Ureter (tissue), 1 donor: ENCODE measurements at places on chromosomes 12 and 14. TPM values are rescaled to one million over a fixed set of nuclear protein-coding genes. Genes with fewer than 3 reads are reported as not detected.

TTC5 gene
- 26.6 TPM for total RNA-seq

CRACR2A gene
- total RNA-seq: 27.3 TPM

DNA sequence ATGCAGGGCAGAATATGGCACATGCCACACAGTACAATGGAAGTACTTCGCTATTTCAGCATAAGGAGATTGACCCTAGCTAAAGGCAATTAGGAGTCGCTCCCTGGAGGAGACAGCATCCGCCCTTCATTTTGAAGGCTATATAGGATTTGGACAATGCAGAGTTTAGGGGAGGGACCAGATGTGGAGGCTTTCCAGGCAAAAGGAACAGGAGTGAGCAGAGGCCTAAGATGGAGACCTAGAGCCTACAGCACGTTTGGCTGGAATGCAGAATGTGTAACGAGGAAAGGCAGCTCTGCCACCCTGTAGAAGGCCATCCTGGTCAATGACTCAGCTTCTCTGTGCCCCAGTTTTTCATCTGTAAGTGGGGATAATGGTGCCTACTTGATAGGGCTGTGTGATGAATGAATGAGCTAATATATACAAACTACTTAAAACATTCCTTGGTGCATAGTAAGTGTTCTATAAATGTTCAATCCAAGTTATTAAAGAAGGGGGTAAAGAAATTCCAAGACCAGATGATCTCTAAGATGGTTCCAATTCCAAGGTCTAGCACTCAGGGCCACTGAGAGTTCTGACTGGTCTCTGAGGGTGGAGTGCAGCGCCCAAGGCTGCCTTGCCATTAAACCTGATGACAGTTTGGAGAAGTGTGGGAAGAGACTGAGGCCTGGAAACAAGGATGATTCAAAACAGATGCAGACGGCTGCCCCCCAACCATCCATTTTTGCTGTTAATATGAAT, 54.3 kb upstream of the FRMD6 start:
- no peak for DNase-seq

ZC3H10 gene
- 9.8 TPM for total RNA-seq

DNA sequence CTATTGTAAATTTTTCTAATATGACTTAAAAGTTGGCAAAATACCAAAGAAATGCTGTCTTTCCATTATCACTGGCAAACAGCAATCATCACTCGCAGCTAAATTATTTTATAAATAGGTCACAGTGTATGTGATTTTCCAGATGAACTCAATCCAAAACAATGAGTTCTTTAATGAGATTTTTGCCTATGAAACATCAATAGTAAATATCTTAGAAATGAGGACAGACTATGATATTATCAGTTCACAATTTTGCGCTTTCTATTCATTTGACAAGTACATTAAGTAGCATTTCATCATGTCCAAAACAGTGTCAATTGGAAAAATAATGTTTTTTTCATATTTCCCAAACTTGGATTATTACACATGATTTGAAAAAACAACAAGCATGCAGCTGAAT, 65.7 kb downstream of the PIK3C2G start:
- DNase-seq: no peak

DNA sequence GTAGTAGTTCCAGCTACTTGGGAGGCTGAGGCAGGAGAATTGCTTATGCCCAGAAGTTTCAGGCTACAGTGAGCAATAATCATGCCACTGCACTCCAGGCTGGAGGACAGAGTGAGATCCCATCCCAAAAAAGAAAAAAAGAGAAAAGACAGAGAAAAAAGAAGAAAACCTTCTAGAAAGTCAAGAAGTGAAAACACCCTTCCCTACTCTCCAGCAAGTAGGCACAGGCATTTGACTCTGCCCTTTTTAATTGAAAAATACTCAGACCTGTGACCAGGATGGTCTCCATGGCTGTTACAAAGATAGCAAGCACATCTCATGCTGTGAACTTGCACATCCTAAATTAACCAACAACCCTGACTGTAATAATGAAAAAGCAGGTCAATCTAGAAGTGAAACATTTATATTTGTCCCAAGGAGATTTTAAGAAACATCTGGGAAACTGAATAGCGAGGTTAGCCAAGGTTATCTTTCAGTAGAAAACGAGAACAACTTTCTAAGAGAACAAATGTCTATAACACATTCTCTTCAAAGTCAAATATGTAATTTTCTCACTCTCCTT, 2.0 kb downstream of the TMTC1 start:
- DNase-seq: no peak

- no peak for DNase-seq
These were observed 3.5 kb downstream of the AICDA start for GRCh38 chr12:8609061-8609570.

SCNN1A gene
- total RNA-seq: 63.8 TPM

GRCh38 chr12:78684419-78684818, 180.2 kb upstream of the SYT1 start:
- no peak for DNase-seq

DNA sequence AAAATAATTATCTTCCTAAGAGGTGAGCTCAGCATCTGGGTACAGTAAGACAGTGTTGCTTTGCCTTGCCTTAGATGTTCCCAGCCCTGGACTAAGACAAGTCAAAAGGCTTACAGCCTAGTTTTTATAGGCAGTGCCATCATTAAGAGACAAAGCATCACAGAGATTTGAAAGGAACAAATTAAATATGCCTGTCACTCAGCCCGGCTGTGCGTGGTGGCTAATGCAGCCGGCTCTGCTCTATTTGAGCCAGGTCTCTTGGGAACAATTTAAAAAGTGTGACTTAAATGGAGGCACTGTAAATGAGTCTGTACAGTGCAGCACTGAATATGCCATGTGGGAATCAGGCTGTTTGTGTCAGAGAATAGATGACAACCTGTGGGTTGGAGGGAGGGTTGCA, 1687.4 kb upstream of the FLRT2 start:
- no peak for DNase-seq

- DNase-seq: no peak
These were observed 75.8 kb downstream of the GPATCH2L start for GRCh38 chr14:76227450-76228050.

DNA sequence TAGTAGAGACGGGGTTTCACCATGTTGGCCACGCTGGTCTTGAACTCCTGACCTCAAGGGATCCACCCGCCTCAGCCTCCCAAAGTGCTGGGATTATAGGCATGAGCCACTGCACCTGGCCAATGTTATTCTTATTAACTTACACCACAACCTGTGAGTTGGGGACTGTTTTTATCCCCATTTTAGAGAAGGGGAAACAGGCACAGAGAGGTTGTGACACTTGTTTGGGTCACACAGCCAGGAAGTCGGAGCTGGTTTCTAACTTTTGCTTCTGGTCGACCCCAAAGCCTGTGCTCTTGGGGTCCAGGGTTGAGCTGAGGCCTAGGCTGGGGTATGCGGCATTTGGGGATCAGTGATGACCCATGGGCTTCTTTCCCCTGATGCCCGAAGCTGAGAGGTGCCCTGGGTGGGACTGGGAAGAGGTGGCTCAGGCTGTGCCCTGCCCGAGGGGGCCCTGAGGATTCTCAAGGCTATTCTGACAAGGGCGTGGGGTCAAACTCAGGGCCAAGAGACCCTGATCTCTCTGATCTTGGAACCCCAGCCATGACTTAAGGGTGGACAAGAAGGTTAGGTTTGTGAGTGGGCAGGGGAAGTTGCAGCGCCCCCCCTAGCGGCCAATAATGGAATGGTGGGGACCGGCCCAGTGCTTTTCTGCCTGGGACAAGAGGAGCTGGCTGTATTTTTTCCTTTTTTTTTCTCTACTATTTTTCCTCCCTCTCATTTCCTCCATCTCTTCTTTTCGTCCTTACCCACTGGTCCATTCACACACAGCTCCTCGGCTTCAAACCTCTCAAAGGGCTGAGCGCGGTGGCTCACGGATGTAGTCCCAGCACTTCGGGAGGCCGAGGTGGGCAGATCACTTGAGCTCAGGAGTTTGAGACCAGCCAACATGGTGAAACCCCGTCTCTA, 3.0 kb downstream of the SDSL start:
- DNase-seq: no peak

DNA sequence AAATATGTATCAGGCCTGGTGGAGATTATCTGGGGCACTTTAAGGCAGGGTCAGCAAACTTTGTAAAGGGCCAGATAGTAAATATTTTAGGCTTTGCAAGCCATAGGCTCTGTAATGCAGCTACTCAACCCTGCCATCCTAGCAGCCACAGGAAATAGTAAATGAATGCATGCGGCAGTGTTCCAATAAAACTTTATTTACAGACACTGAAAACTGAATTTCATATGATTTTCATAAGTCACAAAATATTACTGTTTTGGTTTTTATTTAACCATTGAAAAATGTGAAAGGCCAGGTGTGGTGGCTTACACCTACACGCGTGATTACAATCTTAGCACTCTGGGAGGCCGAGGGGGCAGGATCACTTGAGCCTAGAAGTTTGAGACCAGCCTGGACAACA, 3.2 kb upstream of the CAMKK2 start:
- DNase-seq: no peak
